Jurkat, Clone E6-1 (cell line): ENCODE measurements at places on chromosomes 2 and 18.

GRCh38 chr2:72004976-72005375 is 142.7 kb downstream of the CYP26B1 start:
- no peak for DNase-seq

- no peak for DNase-seq
Observed at GRCh38 chr18:62510789-62511188, 12.0 kb upstream of the ZCCHC2 start.

DNA sequence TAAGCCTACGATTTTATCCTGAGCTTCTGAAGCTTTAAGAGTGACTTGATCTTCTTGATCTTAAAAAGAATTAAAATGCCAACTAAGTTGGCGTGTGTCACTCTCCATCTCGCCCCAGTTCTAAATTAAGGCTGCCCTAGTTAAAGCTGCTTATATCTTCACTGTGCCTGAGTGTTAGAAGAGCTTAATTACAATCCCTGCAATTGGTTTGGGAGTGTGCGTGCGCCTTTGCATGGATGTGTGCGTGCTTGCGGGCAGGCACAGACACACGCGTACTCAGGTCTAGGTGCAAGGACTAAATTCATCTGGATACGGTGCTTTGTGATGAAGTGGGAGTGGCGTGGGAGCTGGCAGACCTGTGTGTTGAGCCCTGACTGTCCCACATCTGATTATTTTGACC is 201.5 kb downstream of the FAM210A start:
- no peak for DNase-seq

DNA sequence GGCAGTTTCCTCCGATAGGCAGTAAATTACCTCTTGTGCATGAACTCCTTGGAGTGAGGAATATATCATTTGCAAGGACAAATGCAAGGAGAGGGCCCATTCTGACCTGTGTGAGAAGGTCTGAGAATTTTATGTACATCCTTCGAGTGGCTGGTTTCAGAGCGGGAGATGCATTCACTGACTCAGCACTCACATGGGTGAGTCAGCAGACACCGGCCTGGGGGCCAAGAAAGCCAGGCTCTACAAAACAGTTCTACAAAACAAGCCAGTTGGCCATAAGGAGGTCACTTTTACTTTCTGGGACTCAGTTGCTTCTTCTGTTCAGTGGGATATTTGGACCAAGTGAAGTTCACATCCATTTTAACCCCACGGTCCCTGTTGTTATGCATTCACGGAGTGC is 35.3 kb downstream of the CYP26B1 start:
- no peak for DNase-seq

DNA sequence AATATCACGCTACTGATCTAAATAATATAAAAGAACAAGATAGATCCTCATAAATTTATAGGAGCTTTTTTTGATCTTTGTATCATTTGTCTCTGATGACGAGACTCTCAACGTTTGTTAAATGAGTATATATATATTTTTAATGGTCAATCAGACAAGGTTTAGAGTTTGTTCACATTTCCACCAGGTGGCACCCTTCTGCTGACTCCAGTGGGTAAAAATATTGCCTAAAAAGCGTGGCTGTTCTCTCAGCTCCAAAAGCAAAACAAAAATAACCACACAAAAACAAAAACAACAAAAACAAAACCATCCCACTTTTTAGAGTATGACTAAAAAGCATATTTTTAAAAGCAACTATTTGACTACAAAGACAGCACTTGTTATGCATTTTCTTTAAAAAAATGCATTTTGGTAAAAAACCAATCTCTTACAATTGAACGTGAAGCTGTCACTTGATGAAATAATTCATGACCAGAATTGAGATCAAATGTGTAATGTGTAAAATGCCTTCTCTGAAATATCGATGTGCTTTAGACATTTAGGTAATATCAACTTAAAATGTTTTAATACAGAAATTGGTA is 723.2 kb downstream of the DPP10 start:
- no peak for DNase-seq

DNA sequence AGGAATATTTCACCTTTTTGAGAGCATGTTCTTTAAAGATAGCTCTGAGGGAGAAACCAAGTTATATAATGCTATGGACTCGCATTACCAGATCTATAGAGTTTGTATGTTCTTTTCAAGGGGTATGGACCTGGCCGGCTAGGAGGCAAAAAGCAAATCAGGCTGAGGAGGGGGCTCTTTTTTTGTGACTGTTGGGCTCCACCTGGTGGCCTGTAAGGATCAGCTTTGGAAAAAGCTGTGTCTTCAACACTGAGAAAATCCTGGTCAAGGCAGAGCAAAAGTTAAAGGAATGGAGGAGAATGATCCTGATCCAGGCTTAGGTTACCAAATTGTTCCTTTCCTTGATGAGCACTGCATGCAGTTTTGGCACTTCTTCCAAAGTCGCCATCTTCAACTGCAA is 180.5 kb downstream of the DIS3L2 start:
- DNase-seq: peak; percentile 41

- DNase-seq: no peak
Observed at GRCh38 chr18:36162981-36163380, 24.3 kb upstream of the MOCOS start.

DNA sequence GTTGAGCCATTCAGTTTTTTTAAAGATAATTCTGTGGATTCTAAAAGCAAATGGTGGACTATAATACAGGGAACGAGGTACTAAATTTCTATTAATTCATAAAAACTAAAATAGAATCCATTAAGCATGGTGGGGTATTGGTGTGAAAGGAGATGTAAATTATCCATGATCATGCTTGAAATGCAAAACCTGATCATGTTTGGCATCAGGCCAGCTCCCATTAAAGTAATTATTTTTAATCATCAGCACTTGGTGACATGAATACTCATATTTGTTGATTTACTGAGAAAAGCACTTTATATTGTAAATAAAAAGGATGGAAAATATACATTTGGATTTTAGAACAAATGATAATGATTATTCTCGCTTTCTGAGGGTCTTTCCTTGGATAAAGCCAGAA is 232.3 kb upstream of the MEIS1 start:
- DNase-seq: no peak
